ENCODE measurements at places on chromosomes 4 and X.

DNA sequence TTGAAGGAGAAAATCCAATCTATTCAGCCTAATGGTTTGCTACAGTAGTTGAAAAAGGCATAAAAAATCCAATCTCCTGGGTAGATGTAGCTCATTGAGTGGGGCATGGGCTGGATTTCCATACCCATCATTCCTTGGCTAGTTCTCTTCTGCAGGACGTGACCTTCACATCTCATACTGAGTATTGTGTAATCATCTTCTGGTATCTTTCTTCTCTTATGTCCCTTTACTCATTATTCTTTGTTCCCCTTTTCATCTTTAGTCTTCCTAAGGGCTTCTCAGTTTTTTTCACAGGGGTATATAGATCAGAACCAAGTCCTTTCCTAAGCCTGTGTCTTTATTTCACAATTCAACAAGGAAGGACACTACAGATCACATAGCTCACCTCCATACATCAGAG lies 727.6 kb upstream of the MAGEB2 start:
- no peak for DNase-seq

GRCh38 chr4:120977435-120977997 lies 55.0 kb upstream of the PRDM5 start:
- peak; percentile 38 for DNase-seq

- DNase-seq = no peak
Observed at GRCh38 chr4:6620891-6621555, 19.5 kb upstream of the MRFAP1 start.

DNA sequence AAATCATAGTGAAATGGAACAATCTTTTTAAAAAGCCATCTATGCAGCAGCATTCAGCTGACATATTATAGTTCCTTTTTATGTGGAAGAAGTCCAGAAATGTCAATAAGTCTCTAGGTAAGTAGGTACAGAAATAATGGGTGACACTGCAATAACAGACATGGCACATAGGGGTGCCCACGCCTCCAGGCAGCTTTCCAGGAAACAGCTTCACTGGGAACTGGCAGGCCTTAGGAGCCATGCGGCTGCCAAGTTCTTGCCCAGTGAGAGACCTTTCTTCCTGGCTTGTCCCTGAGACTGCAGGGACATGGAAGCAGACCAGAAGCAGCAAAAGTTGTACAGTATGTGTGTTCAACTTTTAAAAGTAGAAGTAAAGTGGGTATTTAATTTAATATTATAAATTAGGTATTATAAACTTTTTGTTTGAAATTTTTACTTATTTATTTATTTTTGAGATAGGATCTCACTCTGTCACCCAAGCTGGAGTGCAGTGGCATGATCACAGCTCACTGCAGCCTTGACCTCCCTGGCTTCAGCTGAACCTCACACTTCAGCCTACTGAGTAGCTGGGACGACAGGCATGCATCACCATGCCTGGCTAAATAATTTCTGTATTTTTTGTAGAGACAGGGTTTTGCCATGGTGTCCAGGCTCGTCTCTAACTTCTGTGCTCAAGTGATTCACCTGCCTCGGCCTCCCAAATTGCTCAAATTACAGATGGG lies 12.1 kb upstream of the ETNPPL start:
- DNase-seq = no peak

- no peak for DNase-seq
Observed at GRCh38 chrX:51891821-51892551, 1.4 kb upstream of the MAGED1 start.
